H4 (cell line): ENCODE measurements at places on chromosomes 4 and X. TPM values are rescaled to one million over a fixed set of nuclear protein-coding genes. Genes with fewer than 3 reads are reported as not detected.

The MID1 gene
- 9.1 and 14.3 TPM in 2 replicates for total RNA-seq

The TMEM255A gene
- total RNA-seq, result 4.0 and 4.2 TPM in 2 replicates

GRCh38 chr4:83197555-83198235 is 83.2 kb upstream of the PLAC8 start:
- no peak for DNase-seq

- DNase-seq, result no peak
Measured at GRCh38 chr4:186105647-186106321, 1.3 kb downstream of the FAM149A start.

DNA sequence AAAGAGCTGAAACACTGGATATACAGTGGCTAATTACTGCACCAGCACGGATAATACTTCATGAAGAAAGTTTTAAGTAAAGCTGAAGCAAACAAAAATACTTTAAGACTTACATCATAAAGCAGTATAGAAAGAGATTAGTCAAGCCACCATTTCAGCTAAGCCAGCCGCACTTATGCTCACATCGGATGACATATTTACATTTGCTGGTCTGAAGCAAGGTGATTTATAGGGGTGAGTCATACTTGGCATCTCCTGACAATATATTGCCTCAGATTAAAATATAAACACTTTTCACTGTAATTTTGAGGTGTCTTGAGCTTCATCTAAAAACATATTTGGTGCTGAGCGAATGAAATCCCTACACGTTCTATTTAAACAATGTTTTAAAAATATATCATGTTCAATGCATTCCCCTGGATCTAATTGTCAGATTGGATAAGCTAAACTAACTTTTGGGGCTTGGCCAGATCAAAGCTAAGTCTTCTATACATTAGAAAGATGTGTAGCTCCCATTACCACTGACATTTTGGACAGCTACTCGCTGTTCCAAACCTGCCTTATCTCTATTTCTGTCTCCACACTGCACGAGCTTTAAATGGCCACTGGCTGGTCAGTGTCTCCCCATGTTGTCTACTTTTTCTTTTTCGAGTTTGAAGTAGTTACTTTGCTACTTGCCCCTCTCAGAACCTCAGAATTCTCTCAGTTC is 103.2 kb downstream of the VCX2 start:
- peak; percentile 67 for DNase-seq
